Muscle of arm (tissue), 14 donors: ENCODE measurements at places on chromosomes 3 and 15. TPM values are rescaled to one million over a fixed set of nuclear protein-coding genes. Genes with fewer than 3 reads are reported as not detected.

Gene GABRG3
- 0.34 TPM for polyA plus RNA-seq

- DNase-seq = no peak
Observed at GRCh38 chr3:27542476-27542875, 58.3 kb upstream of the SLC4A7 start.

DNA sequence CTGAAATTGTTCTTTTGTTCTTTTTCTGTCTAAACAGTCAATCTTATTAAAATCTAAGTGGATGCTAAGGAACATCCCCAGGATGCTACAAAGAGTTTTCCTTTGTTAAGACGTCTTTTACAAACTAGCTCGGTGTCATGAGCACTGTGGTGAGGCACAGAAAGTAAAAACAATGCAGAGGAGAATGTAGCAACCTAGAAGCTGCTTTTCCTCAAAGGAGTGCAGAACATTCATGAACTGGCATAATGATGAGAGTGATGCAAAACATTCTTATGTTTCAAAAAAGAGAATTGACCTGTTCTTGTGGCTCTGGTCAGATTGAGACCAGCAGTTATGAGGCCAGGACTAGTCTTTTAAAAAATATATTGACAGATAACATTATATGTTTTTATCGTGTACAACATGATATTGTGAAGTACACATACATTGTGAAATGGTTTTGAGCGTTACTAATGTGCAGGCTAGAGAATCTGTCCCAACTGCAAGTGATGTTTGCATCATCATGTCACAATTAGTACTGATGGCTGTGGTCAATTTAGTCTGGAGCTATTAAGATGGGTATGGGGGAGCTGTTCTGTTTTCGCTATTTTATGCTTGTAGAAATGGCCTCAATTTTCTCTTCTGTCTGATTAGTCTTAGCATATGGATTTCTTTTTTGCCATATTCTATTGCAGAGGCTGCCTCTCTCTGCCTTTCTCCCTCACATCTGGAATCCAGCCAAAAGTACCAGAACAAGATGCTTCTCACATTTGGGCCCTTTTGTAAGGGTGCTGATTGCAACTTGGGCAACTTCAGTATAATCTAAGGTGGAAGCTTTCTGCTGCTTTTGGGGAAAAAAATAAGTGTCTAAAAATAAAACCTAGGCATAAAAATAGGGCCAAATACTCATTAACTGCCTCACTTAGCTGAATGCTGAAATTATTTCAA is 50.2 kb downstream of the HHLA2 start:
- no peak for DNase-seq

DNA sequence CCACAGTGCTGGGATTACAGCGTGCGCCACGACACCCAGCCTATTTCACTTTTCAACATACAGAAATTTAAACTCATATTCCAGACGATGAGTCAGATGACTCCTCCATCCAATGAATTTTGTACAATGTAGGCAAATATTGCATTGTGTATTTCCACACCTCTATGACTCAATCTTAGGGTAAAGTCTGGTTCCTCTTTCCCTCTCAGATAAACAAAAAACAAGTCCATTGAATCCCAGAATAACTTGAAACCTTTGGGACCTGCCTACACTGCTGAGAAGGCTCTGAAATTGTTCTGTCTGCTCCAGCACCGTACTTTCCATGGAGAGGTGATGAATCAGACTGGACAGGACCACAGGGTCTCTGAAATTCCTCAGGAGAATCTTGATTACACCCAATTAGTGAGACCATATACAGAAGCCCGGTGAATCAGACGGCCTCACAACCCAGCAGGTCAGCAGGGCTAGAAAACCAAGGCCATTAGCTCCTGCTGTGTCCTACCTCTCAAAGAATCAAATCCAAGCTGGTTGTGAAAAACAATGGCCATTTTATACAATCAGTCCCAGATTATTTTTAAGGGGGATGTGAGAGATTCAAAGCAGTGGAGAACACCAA is 112.6 kb downstream of the ERC2 start:
- no peak for DNase-seq

GRCh38 chr3:117450026-117450425 is 740.4 kb downstream of the TUSC7 start:
- DNase-seq = no peak

DNA sequence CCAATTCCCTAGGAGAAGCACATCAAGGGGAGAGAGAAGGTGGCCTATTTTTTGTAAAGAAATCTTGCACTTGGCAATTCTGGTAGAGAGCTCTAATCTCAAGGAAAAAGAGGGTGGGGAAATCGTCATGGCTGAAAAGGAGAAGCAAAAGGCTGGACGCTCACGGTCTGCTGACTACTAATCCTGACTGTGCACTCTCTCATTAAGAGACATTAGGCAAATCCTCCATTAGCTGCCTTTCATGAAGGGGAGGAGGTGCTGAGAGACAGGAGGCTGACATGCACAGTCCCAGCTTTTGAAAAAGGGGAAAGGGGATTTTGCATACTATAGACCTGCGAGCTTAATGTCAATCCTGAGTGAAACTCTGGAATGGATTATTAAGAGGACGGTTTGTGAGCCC is 170.0 kb downstream of the NR2F2 start:
- DNase-seq = no peak

DNA sequence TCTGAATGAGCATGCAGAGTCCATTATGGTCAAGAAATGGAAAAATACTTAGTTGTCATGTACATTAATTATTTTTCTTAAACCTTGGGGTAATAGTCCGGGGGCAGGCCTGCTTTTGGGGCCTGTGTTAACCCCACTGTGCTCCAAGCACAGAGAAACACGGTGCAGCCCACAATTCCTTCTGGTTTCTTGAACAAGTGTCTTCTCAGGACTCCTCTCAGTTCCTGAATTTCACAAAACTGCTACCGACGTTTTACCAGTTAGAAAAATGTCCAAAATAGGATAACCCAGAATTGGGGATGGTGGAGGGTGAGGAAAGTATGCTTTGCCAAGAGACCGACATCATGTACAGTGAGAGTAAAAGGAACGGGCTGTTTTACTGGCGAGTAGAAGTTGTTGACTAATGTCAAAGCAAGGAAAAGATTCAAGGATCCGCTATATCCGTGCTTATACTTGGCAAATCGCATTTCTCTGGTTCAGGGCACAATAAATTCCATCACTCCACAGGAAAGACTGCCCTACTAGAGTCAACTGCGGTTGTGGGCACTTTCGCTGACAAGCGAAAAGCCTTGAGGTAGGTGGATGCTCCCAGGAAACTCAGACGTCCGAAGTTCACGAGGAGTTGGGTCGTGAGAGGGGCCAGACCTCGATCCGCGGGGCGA is 495 bp upstream of the NXPE3 start:
- DNase-seq = no peak

DNA sequence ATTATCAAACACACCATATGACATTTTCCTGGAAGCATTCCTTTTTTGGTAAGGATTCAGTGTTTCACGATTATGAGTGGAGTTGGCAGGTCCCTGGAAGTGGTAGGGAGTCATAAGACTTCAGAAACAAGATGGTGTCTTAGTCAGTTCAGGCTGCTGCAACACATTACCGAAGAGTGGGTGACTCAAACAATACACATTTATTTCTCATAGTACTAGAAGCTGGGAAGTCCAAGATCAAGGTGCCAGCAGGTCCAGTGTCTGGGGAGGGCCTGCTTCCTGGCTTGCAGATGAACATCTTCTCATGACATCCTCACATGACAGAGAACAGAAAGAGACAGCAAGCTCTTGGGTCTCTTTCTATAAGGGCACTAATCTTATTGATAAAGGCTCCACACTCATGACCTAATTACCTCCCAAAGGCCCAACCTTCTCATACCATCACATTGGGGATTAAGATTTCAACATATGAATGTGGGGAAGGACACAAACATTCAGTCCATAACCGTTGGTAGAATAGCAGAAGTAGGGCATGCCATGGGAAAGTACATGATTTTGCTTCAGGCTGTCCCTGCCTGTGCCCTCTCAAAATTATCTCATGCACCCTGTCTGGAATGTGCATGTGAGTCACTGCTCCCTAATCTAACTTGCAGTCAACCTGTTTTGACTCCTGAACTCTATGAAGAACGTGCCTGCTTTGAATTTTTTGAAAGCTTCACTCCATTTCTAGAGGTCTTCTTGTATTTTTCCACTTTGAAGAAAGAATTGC is 72.5 kb downstream of the GTPBP8 start:
- DNase-seq = no peak

DNA sequence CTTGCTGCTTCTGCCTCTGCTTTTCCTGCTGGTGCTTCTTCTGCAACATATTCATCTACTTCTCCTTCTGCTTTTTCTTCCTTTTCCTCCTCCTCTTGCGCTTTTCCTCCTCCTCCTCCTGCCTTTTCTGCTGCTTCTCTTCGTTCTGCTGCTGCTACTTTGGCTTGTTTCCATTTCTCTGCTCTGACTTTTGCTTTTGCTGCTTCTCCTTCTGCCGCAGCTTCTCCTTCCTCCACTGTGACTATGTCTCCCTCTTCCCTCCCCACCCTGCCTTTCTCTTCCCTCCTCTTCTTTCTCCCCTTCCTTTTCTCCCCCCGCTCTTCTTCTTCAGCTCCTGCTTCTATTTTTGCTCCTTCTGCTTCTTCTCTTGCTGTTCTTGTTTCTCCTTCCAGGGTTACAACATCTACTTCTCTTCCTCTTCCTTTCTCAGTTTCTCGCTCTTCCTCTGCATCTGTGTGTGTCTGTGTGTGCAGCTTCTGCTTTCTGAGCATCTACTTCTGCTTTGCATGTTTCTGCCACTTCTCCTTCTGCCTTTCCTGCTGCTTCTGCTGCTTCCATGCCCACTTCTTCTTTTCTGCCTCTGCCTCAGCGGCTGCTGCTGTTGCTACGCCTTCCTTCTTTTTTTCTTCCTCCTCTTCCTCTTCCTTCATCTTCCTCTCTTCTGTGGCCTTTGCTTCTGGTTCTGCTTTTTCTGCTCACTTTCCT is 51.4 kb downstream of the FAM43A start:
- DNase-seq = no peak

DNA sequence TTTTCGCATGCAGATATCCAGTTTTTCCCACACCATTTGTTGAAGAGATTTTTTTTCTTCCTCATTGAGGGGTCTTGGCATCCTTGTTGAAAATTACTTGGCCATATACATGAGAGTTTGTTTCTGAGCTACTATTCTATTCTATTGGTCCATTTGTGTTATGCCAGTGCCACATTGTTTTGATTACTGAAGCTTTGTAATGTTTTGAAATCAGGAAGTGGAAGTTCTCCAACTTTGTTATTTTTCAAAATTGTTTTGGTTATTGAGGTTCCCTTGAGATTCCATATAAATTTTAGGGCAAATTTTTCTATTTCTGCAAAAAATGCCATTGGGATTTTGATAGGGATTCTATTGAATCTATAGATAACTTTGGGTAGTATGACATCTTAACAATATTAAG is 130.3 kb upstream of the PFN2 start:
- no peak for DNase-seq

- no peak for DNase-seq
Observed at GRCh38 chr3:157810924-157811718, 295.1 kb downstream of the SHOX2 start.

GRCh38 chr3:188900421-188900951 is 271.3 kb upstream of the TPRG1 start:
- no peak for DNase-seq
